ENCODE measurements at places on chromosomes 1 and 21.
A peak's percentile ranks its signal among the peaks of the same experiment; 100 is the strongest.

DNA sequence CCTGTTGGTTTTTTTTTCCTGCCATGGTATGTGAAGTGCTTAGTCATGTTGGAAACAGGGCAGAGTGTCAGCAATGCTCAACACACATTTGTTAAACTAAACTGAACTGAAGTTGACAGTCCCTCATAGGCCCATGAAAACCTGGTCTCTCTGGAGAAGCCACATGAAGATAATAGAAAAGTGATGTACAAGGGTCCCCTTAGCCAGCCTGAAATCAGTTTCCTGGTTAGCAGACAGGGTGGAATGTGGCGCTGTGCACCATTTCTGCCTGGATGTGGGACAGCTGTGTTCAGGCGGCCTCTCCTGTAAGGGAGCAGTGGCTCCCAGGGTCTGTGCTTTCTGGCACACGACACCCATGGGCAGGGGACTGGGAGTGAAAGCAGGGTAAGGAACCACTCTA, 9.9 kb upstream of the CHI3L1 start:
- DNase-seq: no peak

DNA sequence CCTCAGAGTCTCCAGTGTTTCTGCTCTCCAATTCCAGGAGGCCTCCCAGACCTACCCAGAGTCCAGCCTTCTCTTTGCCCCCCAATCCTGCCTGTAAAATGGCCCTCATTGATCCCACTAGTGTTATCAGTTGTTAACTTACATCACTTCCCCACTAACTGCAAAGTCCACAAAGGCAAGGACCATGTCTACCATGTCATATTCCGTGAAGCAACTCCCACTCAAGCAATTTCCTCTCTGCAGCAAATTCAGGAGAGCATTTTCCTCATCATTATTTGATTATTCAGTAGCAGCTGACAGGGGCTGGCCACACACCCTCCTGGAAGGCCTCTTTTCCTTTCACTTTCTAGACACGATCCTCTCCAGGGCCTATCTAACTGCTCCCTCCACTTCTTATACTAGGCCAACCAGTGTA, 153.5 kb downstream of the RERE start:
- DNase-seq: no peak

DNA sequence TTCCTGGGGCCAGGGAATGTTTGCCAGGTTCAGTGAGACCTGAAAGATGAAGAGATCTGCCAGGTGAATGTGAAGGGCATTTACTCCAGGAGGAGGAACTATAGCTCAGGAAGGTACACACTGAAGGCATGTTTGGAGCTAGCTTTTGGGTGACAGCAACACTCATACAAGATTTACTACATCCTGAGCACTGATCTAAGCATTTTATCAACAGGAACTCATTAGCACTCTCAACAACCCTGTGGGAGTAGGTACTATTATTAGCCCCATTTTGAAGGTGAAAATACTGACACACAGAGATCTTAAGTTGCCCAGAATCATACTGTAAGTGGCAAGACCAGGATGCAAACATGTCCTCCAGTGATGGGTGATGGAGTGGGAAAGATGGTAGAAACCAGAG, 6.7 kb downstream of the GADD45A start:
- peak; percentile 55 for DNase-seq

- no peak for DNase-seq
Measured at GRCh38 chr1:232748910-232749368, 56.3 kb upstream of the MAP10 start.

DNA sequence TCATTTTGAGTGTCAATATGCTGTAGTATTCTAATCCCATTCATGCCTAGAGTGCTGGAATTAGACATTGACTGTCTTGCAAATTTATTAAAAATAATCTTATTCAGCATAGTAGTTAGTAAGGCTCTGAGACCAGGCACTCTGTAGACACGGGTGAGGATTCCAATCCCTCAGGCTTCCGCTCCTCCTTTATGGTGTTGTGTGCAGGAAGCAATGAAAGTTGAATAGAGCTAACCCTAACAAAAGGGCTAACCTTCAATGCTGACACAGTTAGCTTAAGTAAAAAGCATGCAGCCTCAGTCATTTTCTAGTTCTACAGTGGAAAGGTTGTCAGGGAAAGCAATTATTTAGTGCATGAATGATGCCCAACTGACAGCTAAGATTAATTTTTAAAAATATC, 199.6 kb upstream of the SGIP1 start:
- no peak for DNase-seq

DNA sequence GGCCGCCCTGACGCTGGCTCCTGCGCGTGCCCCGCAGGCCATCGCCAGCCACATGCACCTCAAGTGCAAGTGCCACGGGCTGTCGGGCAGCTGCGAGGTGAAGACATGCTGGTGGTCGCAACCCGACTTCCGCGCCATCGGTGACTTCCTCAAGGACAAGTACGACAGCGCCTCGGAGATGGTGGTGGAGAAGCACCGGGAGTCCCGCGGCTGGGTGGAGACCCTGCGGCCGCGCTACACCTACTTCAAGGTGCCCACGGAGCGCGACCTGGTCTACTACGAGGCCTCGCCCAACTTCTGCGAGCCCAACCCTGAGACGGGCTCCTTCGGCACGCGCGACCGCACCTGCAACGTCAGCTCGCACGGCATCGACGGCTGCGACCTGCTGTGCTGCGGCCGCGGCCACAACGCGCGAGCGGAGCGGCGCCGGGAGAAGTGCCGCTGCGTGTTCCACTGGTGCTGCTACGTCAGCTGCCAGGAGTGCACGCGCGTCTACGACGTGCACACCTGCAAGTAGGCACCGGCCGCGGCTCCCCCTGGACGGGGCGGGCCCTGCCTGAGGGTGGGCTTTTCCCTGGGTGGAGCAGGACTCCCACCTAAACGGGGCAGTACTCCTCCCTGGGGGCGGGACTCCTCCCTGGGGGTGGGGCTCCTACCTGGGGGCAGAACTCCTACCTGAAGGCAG, 23.4 kb upstream of the ARF1 start:
- no peak for DNase-seq

Data from NCI-H510A treated with DMSO at 0.1 percent for 48 hours (cell line).